ENCODE measurements at places on chromosomes 1 and 21.

DNA sequence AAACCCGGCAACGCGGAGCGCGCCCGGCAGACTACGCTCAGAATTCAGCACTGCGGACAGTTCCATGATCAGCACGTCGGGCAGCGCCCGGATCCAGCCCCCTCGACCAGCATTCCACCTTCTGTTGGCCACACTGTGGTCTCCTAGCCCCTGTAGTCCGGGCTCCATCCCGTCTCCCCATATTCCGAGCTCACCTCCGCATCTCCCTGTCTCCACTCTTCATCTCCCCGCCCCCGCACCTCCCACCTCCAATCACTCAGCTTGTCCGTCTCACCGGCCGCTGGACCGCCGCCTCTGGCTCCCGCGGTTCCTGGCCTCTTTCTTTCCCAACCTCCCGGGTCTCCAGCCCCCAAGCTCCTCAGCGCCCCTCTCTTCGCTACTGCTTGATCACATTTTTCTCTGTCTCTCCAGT lies 500 bp downstream of the EPHA10 start:
- no peak for DNase-seq

- no peak for DNase-seq
Observed at GRCh38 chr1:184298440-184299405, 88.1 kb upstream of the C1orf21 start.

DNA sequence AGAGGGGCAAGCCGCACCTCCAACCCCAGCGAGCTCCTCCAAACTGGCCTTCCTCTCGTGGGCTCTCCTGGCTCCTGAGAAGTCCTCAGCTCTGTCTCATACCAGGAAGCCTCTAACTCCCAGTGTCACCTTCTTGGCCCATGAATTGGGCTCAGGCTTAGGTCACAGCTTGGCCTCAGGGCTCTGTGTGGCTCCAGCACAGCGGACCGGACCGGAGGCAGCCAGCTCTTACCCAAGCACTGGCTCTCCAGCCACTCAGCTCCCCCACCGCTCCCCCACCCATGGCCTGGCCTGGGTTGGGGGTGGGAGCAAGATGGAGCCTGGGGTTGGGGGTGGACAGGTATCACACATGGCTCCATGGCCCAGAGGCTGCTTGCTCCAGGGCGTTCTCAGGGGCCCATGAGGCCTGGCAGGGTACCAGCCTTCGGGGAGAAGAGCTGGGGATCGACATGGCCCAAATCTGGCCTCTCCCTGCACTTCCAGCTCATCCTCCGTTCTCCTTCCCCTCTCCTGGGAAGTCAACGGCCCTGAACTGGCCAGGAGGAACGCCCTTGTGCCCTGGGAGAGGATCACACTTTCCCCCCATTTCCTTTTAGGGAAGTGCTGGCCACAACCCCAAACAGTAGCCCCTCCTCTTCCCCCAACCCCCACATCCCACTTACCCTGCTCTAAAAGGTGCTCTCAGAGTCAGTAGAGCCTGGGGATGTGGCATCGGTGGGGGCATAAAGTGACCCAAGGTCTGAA lies 97.5 kb downstream of the CASZ1 start:
- no peak for DNase-seq

GRCh38 chr21:44920694-44921604 lies at the start of gene ITGB2:
ITGB2 (minus strand) TSS chr21:44920899; CDS start chr21:44910782, 10,117 bp downstream.
- DNase-seq, result peak; percentile 85

- DNase-seq, result no peak
Observed at GRCh38 chr1:114061121-114061830, 82.0 kb downstream of the OLFML3 start.

DNA sequence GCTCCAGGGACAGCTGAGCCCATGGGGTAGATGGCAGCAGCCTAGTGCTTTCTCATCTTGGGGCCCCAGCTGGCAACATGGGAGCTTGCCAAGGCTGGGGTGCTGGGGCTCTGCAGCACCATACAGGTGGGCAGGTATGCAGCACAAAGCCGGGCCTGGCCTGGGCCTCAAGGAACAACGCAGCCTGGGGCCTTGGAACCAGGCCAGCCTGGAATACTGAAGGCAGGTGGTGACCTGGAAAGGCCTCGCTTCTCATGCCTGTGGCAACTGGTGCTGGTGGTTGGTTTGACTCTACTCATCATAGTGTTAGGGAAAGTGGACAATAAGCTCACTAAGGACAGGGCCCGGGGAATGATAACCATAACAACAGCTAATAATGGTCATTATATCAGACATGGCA lies 27.0 kb upstream of the SDHB start:
- DNase-seq, result no peak

- DNase-seq, result no peak
Observed at GRCh38 chr1:199813198-199813597, 214.3 kb upstream of the NR5A2 start.

DNA sequence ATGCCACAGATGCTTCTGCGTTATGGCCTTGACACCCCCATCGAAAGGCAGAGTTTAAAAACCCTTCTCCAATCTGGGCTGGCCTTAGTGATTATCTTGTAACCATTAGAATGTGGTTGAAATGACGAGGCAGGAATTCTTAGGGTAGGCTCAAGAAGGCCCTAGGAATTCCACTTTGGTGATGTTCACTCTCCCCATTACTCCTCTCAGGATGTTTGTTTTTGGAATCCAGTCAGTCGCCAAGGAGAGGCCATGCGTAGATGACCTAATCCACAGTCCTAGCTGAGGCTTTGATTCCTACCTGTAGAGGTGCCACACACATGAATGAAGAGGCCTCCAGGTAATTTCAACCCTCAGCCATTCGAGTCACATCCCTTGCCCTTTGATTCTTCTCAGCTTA lies 318.2 kb downstream of the NEGR1 start:
- no peak for DNase-seq

DNA sequence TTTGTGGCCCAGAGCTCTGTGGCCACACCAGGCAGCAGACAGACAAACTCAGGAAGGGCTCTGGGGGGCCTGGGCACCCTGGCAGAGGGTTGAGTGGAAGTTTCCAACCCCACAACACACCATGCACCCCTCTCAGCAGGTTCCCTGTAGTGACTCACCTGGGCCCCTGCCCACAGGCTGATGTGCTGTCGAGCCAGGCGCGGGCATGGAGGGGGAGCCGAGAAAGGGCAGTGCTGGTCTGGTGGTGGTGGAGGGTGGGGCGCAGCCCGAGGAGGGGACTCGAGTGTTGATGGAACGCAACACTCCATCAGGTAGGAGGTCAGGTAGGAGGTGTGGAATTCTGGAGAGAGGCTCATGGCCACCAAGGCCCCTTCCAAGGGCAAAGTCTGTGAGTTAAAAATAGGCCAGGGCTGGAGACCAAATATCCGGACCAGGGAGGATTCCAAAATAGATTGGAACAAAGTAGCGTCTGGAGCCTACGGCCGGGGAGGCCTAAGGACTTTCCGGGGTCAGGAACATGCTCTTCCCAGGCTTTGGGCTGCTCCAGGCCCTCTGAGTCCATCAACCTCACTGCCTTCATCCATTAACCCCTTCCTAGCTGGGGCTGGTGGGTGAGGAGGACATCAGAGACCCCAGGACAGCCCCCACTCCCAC lies 191.5 kb upstream of the AJAP1 start:
- no peak for DNase-seq

DNA sequence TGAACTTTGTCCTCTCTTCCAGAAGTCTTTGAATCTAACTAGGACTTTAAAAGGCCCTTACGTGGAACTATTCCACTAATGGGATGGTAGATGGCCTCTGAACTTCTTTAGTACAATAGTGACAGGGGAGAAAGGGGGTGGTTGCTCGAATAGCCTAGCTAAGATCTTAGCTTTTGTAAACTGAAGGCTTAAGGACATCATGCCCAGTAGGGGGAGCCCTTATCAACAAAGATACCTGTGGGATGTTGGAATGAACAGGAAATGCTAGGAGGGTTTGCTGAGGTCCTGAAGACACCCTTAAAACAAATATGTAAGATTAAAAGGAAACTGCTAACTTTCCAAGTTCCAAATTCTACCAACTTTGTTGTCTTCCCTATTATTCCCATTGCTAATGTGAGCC lies 33.2 kb downstream of the NHLH2 start:
- DNase-seq, result peak; percentile 12

- DNase-seq, result no peak
Observed at GRCh38 chr1:59132295-59132694, 164.6 kb upstream of the FGGY start.

- DNase-seq, result peak; percentile 86
Observed at GRCh38 chr1:206679738-206680211, 4.9 kb upstream of the MAPKAPK2 start.

- no peak for DNase-seq
Observed at GRCh38 chr1:94951509-94952208, 24.7 kb upstream of the CNN3 start.

DNA sequence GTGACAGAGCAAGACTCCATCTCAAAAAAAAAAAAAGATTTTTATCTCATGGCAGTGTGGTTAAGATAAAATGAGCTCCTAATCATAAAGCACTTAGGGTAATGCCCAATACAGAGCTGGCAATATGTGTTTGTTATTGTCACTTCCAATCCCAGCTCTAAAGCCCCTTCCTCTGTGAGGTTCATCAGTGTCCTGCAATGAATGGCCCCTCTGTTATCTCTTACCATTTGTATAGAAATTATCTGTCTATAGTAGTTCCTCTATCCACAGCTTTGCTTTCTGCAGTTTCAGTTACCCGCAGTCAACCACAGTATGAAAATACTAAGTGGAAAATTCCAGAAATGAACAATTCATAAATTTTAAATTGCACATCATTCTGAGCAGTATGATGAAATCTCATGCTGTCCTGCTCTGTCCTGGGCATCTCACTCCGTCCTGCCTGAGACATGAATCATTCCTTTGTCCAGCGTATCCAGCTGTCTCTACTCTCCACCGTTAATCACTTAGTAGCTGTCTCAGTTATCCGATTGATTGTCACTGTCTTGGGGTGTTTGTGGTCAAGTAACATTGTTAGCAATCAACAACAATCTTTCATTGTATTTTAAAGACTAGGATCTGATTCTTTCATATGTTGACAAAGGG lies 50.2 kb upstream of the DNAH14 start:
- no peak for DNase-seq

DNA sequence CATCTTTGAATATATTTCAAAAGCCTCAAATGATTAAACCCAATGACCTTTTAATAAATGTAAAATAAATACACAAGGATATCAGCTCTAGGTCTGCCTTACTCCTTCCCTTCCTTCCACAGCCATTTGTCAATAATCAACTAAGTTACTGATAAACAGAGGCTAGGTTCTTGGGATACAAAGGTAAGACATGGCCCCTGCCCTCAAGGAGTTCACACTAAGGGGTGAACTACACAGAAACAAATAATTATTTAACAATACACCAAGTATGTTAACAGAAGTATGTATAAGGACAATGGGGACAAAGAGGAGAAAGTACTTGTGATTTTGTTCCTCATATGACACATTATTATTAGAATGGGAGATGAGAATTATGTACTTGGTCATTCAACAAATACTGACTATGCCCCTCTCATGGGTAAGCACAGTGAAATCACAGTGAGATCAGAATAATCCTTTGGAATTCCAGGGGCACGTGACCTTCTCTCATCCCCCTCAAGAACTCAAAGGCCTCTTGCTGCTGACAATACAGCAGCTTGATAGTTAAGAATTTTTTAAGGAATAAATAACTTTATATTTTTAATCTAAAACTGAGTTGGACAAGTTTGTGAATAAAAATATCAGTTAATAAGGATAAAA lies 40.2 kb downstream of the ATP1B1 start:
- no peak for DNase-seq

- DNase-seq, result no peak
Observed at GRCh38 chr1:31064111-31064717, 1.3 kb downstream of the PUM1 start.

- no peak for DNase-seq
Observed at GRCh38 chr1:170175041-170175440, 29.3 kb downstream of the NTMT2 start.

DNA sequence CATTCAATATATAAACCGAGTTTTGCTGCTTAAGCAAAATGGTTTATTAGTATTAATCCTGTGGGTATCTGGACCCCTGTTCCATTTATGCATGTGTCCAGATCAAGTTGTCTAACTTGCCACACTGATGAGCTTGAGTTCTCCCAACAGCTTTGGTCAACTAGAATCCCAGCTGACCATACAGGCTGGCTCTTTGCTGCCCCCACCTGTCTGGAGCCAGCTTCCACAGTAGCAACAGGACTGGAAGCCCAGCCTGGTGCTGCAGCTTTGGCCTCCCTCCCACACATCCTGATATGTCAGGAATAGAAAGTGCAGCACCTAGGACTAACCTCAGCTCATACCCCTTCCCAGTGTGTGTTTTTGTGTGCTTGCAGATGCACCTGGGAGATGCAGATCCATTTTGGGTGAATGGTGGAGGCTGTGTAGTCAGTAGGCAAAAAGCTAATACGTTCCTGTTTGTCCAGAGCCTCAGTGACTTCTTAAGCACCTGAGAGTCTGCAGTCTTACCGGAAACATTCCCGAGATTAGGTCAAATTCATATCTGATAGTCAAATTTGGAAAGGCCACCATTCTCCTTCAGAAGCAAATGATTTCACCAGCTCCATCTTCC lies 40.9 kb upstream of the BEND5 start:
- peak; percentile 53 for DNase-seq

DNA sequence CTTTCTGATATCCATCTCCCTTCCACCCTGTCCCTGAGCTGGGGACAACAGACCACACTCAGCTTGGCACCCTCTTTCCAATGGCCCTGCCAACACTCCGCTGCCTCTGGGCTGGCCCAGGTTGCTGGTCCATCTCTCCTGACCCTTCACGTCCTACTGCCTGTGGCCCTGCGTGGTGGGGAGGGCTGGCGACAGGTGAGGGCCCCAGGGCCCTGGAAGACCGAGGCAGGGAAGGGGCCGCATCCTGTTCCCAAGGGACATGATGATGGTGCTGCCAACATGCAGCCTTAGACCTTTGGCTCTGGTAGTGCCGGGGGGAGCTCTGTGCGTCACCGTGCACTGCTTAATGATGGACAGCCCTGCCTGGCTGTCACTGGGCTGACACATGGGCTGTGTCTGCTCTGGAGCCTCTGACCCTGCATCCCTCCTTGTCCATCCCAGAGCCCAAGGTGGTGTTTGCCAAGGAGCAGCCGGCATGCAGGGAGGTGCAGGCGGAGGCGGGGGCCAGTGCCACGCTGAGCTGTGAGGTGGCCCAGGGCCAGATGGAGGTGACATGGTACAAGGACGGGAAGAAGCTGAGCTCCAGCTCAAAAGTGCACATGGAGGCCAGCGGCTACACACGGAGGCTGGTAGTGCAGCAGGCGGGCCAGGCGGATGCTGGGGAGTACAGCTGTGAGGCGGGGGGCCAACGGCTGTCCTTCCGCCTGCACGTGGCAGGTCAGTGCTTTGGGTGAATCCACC lies 65.2 kb downstream of the OBSCN start:
- no peak for DNase-seq

GRCh38 chr1:22540337-22540736 lies 23.0 kb upstream of the EPHA8 start:
- DNase-seq, result no peak

GRCh38 chr1:78471890-78472620 lies 18.7 kb upstream of the PTGFR start:
- no peak for DNase-seq
